ENCODE measurements at places on chromosomes 13 and 19.

GRCh38 chr13:49183672-49184325 is 36.3 kb upstream of the MLNR start:
- no peak for DNase-seq

GRCh38 chr13:38017320-38017719 is 147.7 kb upstream of the TRPC4 start:
- no peak for DNase-seq

DNA sequence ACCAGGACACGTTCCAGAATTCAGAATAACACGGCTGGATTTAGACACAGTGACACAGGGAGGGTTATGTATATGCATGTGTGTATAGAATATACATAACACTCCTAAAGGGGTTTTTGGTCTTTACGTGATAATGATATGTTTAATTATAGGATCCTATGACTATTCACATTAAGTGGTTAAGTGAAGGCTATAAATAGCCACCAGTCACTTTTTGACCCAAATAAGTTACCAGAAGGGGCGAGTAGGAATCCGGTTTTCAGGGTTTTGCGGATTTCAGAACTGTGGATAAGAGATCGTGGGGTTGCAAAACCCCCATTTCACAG is 6.9 kb downstream of the ANGPTL6 start:
- DNase-seq, result no peak

GRCh38 chr13:30835442-30835841 is 70.6 kb upstream of the MEDAG start:
- no peak for DNase-seq

GRCh38 chr19:30968210-30968609 is 381.0 kb downstream of the TSHZ3 start:
- DNase-seq, result no peak

DNA sequence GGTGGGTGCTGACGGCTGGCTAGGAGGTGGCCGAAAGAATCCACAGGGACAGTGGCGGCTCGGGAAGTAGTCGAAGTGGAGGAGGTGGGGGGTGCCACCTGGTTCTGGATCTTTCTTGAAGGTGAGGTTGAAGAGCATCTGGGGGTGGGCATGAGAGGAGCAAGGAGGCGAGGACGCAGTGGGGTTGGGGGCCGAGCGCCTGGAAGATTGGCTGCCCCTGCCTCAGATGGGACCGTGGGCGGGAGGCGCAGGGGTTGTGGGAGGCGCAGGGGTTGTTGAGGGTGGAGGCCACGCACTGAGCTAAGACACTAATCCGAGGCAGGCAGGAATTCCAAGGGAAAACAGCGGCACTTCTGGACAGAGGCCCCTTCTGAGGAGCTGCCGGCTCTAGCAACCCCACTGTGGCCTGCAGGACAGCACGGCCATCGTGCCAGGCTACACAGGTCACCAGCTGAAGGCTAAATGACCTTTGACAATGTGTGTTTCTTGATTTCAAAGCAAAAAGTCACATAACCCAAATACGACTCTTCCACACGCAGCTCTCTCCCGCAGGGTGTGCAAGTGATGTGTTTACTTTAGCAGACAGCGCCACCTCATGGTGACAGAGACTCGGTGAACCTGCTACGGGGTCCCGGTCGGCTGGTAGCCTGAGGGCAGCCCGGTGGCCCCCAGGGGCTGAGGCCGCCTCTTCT is 44.1 kb upstream of the RANBP3 start:
- DNase-seq, result peak; percentile 82

GRCh38 chr19:18167975-18168645 is 5.5 kb upstream of the IFI30 start:
- DNase-seq, result no peak

DNA sequence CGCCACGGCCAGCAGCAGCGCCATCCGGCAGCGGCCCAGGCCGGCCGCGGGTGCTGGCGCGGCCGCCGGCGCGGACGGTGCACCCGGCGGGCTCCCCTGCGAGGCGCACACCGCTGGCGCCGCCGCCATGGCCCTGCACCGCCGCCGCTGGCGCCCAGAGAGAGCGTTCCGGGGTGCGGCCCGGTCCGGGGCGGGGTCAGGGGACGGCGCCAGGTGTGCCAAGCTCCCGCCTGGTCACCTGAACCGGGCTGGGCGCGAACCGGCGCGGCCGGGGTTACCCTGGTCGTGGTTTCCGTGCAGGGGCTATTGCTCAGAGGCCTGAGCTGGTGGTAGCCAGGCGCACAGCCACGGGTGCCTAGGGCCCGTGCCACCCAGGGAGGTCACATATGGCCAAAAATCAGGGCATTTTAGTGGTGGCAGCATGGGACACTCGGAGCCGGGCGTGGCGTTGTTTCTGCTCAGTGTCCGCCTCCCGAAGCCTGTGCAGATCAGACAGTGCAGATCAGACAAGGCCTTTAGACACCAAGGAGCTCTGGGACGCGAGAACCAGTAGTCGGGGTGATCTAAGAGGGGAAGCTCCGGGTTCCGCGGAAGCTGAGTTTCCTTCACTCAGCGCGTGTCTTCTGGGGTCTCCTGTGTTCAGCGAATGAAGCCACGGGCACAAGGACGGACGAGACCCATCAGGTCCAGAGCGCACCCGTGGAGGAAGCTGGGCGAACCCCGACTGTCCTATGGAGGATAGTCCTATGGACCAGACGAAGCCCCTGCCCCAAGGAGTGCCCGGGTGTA is at the start of gene TMEM238:
TMEM238 (minus strand) TSS at position 162 of the 789 bp plus-strand sequence; CDS start at position 129, 33 bp downstream.
- no peak for DNase-seq

Data from left lung (tissue), 14 donors.